ENCODE measurements at places on chromosomes 1 and 21. TPM values are rescaled to one million over a fixed set of nuclear protein-coding genes. Genes with fewer than 3 reads are reported as not detected.

Gene S100A8
- 2.9 TPM for total RNA-seq

Gene FCAMR
- total RNA-seq = not detected

Gene SYT14
- total RNA-seq = 49.5 TPM

Gene GUCA2B
- total RNA-seq = not detected

GRCh38 chr1:223500560-223501425, 107.6 kb downstream of the CCDC185 start:
- DNase-seq = no peak

DNA sequence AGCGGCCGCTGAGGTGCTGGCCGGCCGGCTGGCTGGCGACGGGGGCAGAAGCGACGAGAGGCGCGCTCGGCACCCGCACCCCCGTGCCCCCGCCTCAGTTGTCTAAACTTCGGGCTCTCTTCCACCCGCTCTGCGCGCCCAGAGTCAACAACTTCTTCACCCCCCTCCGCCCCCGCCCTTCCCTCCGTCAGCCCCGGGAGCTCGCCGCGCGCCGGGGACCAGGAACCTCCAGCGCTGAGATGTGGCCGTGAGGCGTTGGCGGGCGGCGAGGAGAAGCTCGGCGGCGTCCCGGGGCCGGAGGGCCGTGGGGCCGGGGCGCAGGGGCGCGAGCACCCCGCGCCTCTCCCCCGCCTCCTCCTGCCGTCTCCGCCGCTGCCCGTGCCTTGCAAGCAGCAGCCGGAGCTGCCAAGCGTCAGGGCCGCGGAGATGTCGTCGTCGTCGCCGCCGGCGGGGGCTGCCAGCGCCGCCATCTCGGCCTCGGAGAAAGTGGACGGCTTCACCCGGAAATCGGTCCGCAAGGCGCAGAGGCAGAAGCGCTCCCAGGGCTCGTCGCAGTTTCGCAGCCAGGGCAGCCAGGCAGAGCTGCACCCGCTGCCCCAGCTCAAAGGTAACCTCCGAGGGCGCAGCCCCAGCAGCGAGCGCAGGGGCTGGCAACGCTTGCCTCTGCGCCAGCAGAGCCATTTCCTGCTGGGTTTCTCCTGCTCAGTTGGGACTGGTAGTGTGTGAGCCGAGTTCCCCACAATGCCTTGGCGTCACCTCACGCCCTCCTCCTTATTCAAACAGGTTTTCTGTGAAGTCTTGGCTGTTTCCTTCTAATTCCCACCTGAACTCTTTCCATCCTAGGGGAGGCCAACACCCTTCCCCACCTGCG, 710 bp downstream of the PPP2R5A start:
- DNase-seq = peak; percentile 34

DNA sequence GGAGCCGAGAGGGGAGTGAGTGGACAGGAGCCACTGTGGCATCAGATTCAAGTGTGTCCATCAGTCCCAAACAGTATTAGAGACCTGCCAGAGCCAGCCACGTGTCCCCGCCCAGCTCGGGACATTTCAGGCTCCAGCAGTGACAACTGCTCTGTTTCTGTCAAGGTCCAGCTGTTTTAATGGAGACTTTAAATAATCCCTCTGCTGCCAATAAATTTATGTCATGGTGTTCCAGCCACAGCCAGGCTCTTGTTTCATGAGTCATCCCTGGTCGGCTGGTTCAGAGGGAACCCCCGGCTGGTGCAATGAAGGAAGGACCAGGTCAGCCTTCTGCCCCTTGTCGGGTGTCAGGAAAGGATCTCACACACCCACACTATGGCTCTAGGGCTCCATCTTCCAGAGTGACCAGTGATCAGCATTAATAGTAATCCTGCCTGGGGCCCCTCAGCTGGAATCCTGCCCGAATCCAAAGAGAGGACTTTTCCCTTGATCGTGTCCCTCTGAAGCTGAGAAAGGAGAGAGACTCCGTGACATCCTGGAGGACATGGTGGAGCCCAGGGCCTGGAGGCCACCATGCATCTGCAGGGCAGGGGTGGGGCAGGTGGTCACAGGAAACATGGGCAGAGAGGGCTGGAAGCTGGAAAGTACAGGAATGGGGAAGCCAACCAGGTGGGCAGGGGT, 197.3 kb downstream of the MATN1 start:
- no peak for DNase-seq

DNA sequence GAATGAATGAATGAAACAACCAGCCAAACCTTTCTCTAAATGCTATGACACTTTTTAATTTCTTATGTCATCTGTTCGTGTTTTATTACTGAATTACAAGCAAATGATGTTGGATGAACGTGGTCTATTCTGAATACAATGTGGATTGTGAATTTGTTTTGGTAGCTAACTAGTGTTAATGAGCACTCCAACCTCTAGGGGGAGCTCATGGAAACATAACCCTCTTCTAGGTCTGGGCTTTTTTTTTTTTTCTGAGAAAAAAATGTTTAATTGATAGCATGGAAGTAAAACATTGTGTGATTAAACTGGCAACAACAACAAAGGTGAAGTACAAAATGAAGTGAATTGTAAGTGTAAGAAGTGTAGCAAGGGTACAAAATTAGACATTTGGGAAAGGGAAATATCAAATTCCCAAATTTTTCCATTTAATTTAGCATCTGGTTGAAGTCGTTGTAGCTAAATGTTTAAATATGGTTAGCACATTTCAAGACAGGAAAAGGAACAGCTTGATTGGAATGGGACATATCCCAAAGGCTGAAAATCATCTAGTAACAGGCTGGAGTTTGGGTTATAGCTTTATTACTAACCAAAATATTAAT, 42.6 kb upstream of the PTGS2 start:
- no peak for DNase-seq

- no peak for DNase-seq
Observed at GRCh38 chr1:171467626-171468025, 17.7 kb upstream of the PRRC2C start.

DNA sequence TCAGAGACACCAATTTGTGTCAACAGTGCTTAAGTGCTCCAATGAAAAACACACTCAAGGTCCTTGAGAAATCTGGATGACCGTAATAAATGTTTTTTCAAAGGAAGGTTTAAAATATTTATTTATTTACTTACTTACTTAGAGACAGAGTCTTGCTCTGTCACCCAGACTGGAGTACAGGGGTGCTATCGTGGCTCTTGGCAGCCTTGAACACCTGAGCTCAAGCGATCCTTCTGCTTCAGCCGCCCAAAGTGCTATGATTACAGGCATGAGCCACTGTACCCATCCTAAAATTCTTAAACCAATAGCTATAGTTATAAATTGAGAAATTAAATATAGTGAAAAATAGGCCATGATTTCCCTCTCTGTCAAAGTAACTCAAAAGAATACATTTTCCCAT, 17.3 kb upstream of the ERICH3 start:
- DNase-seq = no peak

DNA sequence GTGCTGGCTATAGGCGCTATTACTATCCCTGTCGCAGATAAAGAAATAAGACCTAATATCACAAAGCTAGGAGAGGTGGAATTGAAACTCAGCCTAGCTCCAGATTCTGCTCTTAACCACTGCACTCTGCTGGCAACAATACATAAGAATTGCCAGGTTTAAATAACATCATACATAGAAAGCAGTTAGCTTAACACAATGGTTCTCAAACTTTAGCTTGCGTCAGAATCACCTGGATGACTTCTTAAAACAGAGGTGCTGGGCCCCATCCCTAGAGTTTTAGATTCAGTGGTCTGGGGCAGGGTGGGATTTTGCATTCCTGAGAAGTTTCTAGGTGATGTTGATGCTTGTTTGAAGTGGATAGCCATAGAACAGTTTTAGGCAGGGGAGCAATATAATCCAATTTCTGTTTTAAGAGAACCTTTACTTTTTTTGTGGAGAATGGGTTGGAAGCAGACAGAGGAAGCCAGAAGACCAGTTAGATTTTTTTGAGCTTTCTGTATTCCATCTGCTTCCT, 1.1 kb upstream of the POMGNT1 start:
- no peak for DNase-seq

GRCh38 chr1:191290441-191290840, 812.8 kb upstream of the BRINP3 start:
- DNase-seq = no peak

DNA sequence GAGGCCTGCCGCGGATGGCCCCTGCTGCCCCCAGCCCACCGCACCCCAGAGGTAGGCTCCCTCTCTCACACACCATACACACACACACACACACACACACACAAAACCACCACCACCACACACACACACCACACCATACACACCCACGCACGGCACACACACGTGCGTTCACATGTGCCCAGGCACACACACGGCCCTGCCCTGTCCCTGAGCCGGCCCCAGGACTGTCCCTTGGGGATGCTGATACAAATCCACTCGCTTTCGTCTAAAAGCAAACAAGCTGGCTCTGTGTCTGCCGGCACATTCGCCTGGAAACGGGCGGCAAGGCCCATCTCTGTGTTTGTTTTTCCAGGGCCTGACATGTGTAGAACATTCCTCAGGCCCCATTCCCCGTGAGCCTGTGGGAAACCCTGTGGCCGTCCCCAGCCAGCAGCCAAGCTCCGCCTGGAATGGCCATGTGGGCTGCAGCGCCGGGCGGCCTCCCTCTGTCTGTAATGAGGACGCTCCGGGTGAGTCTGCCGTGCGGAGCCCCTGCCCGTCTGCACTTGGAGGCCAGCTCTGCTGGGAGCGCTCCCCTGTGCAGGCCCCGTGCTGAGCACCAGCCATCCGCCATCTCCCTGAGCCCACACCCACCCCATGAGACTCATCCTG, 67.4 kb downstream of the DMRTB1 start:
- no peak for DNase-seq

- DNase-seq = no peak
Observed at GRCh38 chr1:218403300-218403699, 58.2 kb downstream of the TGFB2 start.

DNA sequence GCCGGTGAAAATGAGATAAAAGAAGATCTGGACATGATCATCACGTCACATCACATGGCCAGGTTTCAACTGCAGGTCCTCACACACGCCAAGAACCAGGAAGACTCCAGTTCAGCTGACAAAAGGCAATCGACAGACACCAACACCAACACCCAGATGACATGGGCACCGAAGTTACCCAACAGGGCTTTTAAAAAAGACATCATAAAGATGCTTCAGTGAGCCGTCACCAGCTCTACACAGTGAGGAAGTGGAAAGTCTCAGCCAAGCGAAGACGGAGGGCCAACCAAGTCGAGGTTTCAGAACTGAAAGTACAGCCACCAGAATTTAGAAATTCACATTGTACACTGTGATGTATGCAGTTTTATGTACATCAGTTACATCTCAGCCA, 154.3 kb upstream of the COL6A1 start:
- no peak for DNase-seq

GRCh38 chr21:23950344-23950743, 1656.9 kb downstream of the MRPL39 start:
- DNase-seq = no peak

DNA sequence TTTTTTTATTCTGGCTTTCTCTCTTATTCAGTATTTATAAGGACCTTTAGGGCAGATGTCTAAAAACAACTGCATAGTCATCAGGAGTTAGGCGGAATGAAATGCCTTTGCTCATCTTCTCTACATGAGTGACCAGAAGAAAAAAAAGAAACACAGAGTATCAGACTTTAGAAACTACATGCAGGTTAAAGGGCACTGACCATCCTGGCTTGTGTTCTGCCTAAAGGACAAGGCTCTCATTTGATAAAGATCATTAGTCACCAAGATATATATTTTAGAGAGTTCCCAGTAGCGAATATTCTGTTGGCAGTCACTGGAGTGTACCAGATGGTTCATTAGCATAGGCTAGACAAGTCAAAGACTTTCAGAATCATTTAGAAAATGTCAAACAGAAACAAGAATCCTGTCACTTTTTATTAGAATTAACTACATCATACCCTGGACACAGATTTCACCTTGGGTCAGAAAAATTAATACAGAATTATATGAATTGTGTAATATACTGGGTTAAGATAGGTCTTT, 145.6 kb downstream of the NR5A2 start:
- DNase-seq = no peak

DNA sequence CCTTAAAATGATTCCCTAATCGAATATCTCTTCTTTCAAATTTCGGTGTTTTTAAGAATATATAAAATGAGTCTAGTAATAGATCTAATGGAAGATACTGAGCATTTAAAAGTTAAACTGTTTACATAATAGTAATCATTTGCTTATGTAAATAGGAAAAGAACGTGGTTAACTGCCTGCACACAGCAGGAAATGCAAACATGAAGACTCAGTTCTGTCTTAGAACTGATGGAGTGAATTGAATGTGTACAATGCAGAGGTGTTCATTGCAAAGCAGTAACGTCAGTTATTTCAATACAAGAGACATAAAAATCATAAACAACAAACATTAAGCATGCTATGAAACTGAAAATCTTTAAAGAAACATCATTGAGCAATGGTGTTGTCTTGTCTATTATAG, 359.4 kb upstream of the ADAMTS5 start:
- no peak for DNase-seq

DNA sequence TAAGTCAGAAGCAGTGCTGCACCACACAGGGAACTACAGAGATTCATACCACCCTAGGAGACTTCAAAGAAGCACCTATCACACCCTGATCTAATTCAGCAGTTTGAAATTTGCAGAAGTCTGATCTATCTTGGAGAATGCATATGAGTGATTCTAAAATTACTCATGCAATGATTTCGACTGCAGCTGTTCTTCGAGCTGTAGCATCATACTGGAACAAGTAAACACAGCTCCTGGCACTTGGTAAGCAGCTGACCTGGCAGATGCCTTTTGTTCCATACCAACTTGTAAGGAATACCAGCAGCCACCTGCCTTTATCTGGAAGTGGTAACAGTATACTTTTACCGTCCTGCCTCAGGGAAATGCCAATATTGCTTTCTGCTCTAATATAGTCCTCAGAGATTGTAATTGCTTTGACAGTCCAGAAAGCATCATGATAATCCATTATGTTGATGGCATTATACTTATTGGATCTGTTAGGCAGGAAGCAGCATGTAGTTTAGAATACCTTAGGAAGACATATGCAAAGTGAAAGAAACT, 25.7 kb downstream of the AADACL4 start:
- DNase-seq = no peak

DNA sequence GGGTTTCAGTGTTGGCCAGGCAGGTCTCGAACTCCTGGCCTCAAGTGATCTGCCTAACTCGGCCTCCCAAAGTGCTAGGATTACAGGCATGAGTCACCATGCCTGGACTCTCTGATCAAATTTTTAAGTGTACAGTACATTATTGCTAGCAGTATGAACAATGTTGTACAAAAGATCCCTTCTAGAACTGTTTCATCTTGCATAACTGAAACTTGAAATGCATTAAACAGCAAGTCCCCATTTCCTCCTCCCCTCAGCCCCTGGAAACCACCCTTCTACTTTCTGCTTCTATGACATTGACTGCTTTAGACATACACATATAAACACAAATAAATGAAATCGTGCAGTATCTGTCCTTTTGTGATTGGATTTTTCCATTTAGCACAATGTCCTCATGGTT, 463.4 kb downstream of the PTPRC start:
- DNase-seq = no peak

DNA sequence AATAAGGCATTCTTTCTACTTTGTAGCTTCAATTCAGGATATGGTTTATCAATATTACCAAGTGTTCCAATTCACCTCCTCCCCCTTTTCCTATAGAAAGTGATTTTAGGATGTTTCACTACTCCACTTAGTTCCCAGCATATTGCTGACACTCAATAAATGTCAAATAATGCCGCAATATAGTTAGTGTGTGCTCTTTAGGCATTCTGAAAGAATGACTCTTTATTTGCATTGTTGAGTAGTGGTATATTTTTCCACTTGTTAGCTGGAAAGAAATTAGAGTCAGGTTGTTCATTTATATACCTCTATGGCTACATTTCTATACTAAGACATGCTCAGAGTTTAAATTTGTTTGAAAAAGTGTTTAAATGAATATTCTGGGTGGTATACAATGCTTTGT, 154.6 kb upstream of the C1orf105 start:
- no peak for DNase-seq
